Activated CD4-positive, alpha-beta T cell treated with anti-CD3 and anti-CD28 coated beads for 48 hours (primary cell): ENCODE measurements at places on chromosomes 2 and 18.

DNA sequence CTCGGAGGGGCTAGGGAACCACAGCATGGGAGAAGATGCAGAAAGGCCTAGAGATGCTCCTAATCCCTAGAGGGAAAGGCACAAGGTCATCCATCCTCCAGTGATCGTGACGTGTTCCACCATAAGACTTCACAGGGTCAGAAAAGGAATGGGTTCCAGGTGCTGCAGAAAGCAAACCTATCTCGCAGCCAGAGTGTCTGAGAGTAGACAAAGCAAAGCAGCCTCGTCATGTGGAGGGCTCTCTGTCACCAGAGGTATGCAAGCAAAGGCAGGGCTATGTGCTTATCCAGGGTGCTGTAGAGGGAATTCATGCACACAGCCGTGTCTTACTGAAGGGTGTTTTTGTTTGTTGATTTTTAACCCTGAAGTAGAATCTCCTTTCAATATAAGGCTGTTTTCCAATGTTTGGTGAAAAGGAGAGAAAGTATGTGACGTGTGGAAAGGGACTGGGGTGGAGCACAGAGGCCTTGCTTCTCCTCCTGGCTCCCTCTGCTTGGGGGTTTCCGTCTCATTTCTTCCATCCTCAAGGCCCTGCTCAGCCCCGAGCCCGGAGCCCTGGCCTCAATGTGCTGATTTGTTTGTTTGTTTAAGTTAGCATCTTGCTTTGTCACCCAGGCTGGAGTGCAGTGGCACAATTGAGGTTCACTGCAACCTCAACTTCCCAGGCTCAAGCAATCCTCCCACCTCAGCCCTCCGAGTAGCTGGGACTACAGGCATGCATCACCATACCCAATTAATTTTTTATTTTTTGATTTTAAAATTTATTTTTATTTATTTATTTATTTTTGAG lies 3.0 kb downstream of the GPR55 start:
- DNase-seq = no peak

- no peak for DNase-seq
These were observed 1132.1 kb upstream of the ZEB2 start for GRCh38 chr2:145652036-145652435.

DNA sequence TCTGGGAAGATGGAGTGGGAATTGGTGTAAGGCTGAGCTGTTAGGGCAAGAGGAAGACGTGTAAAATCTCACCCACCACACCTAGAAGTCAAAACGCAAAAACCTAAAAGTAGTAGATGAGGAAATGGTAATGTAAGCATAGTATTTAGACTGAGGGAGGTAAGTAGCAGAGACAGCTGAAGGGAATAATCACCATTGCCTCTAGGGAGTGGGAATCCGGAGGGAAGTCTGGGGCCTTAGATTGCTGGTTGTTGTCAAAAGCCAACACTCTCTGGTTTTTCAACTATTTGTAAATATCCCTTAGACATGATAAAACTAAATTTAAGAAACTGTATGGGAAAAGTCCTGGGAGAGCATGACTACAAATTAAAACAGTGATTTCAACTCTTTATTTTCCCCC lies 28.7 kb upstream of the MYCN start:
- DNase-seq = no peak

GRCh38 chr18:40035966-40036365 lies 1919.1 kb upstream of the PIK3C3 start:
- no peak for DNase-seq

GRCh38 chr2:108942231-108942825 lies 46.7 kb downstream of the EDAR start:
- no peak for DNase-seq

GRCh38 chr18:8063733-8064132 lies 496.6 kb downstream of the PTPRM start:
- no peak for DNase-seq

GRCh38 chr2:47221946-47222345 lies 66.8 kb upstream of the STPG4 start:
- DNase-seq = no peak

GRCh38 chr2:165536851-165537499 lies 67.5 kb downstream of the CSRNP3 start:
- no peak for DNase-seq

DNA sequence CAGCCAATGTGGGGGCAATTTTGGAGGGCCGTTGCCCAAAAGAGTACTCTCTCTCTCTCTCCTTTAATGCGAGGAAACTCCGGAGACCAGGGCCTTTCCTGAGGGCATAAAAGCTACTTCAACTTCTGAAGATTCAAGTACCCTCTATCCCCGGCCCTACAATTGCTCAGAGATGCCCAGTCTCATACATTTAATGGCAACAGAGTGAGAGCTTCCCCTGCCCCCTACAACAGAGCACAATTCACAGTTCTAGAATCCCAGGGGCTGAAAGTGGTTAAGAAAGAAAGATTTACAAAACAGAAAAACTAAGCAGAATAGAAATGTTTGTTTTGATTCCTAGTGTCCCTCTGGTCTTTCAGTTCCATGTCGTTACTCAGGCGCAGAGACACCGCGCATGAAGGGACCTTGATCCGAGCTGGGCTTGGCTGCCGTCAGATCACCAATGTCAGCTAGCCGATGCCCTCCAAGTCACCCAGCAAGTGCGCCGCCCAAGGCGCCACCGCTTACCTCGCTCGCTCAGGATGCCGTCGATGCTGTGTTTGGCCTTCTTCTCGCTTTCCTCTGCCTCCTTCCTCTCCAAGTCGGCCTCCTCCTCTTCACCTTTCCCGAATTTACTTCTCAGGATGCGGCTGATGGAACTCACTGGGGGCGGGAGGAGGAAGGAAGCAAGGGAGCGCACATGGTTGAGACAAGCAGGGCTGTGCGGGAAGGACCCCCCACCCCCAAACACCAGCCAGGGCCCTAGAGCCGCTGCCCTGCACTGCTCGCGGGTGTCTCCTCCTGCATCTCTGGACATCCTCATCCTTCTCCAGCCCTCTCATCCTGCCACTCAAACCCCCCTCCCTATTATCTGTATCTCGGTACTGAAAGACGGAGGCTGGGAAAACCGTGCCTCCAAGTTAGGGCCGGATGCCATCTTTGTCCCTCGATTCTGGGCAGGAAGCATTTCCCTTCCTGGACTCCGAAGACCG lies 4.9 kb downstream of the PAX3 start:
- DNase-seq = no peak
